ENCODE measurements at places on chromosomes 12 and 14.
A peak's percentile ranks its signal among the peaks of the same experiment; 100 is the strongest.

DNA sequence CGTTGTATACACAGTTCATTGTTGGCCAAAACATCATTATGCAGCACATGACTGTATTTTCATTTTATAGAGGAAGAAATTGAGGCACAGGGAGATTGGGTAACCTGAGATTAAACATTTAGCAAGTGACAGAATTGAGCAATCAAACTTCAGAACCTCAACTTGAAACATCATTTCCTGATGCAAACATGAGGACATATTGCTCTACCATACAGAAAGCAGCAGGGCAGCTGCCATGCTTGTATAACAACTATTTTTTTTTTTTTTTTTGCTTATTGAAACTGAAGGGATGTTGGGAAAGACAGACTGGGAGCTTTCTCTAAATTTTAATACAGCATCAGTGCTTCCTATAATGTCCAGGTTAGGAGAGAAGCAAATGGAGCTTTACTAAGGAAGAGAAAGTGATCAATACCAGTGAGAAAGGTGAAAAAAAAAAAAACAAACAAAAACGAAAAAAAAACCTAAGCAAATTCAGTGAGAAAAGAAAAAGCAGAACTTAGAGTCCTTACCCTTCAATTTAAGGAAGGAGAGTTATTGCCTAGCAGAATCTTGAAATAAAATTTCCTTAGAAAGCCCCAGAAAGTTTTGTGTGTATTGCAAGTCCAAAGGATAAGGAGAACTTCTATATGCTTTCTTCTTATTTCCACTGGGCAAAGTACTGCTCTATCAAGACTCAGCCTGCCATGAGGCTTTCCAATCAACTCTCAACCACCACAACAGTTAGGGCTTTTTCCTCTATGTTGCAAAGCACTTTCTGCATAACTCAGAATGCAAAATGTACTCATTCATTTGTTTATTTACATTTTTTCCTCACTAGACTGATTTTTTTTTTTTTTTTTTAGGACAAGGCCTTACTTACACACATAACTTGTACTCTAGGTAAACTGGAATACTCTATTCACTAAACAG, 21.6 kb downstream of the BTG1 start:
- no peak for DNase-seq

- DNase-seq = peak; percentile 28
Measured at GRCh38 chr14:68210729-68211299, 391.2 kb downstream of the RAD51B start.

GRCh38 chr14:23101213-23101970, 3.4 kb downstream of the CIROP start:
- no peak for DNase-seq

DNA sequence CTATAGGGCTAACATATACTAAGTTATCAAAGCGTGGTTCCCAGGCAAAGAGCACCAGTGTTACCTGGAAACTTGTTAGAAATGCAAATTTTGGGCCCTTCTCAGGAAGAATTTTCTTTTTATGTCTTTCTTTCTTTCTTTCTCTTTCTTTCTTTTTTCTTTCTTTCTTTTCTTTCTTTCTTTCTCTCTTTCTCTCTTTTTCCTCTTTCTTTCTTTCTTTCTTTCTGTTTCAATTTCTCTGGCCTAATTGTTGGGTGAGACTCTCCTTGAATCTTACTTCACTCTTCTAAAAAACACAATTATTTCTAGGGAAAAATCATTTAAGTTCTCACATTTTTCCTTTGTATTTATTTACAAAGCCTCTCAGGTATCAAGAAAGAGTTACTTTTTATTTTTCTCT, 46.5 kb upstream of the RAP1B start:
- no peak for DNase-seq

- no peak for DNase-seq
Measured at GRCh38 chr12:70449074-70449752, 83.1 kb downstream of the KCNMB4 start.

GRCh38 chr14:33486332-33486890, 464.5 kb downstream of the EGLN3 start:
- no peak for DNase-seq

- no peak for DNase-seq
Measured at GRCh38 chr12:130687190-130687589, 28.9 kb downstream of the RIMBP2 start.

Data from T-helper 17 cell (primary cell).